SK-N-SH treated with all-trans-retinoic acid at 6 μM for 48 hours (cell line): ENCODE measurements at places on chromosomes 13 and 19.

- no peak for ATAC-seq
Measured at GRCh38 chr19:57786906-57787305, 17.4 kb downstream of the ZNF586 start.

- ATAC-seq, result peak; percentile 88
Measured at GRCh38 chr13:49649244-49649962, 21.1 kb downstream of the ARL11 start.

GRCh38 chr13:66994517-66995202 lies 235.5 kb downstream of the PCDH9 start:
- no peak for ATAC-seq

- no peak for ATAC-seq
Measured at GRCh38 chr19:58296104-58296503, 9.1 kb upstream of the ERVK3-1 start.

GRCh38 chr13:96796091-96796633 lies 198.1 kb downstream of the OXGR1 start:
- ATAC-seq, result no peak

DNA sequence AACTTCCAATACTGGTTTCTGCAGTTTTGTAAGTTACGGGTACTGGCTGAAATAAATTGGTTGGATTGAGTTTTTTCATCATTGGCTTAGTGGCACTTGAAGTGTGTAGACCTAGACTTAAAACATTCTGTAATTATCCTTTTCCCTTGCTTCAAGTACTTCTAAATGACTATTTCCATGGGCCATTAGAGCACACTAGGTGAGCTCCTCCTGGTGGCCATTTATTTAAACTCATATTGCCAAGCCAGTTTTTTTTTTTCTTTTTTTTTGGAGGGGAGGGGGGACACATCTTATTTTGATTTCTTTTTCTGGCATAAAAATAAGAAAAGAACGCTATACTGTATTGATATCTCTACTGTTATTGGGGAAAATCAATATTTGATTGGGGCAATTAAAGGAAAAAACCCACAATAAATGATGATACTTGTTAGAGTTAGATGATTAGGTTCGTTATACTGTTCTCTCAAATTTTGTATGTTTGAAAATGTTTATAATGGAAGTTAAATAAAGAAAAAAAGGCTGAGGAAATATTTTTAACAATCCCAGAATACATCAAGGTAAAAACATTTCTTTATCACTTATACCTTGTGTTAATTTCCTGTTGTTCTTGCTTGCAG lies 82.9 kb downstream of the PDS5B start:
- peak; percentile 67 for ATAC-seq

- ATAC-seq, result no peak
Measured at GRCh38 chr13:104784891-104785290, 1718.7 kb upstream of the SLC10A2 start.

GRCh38 chr13:46352805-46353204 lies 34.2 kb downstream of the RUBCNL start:
- ATAC-seq, result no peak

GRCh38 chr19:47658431-47659348 lies 49.8 kb downstream of the BICRA start:
- no peak for ATAC-seq

GRCh38 chr13:77544758-77545338 lies 9.3 kb downstream of the SCEL start:
- ATAC-seq, result no peak

DNA sequence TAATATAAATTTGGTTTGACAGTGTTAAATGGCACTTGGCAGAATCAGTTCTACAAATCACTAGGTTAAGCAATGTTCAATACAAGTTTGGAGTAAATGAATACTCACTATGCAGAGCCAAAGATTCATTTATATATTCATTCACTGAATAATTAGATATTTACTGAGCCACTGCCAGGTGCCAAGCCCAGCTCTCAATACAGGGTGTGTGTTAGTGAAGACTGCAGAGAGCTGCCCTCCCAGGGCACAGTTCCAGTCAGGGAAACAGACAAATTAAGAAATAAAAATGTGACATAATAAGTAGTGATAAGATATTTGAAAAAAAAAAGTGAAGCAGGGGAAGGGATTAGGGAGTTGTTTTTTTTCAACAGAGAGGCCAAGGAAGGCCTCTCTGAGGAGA lies 411.7 kb downstream of the KCNRG start:
- ATAC-seq, result no peak

- ATAC-seq, result no peak
Measured at GRCh38 chr19:53871454-53871853, 3.8 kb downstream of the MYADM start.

GRCh38 chr13:19266979-19267378 lies 85.4 kb upstream of the TUBA3C start:
- ATAC-seq, result no peak

GRCh38 chr19:55488986-55489710 lies 912 bp downstream of the SSC5D start:
- no peak for ATAC-seq

DNA sequence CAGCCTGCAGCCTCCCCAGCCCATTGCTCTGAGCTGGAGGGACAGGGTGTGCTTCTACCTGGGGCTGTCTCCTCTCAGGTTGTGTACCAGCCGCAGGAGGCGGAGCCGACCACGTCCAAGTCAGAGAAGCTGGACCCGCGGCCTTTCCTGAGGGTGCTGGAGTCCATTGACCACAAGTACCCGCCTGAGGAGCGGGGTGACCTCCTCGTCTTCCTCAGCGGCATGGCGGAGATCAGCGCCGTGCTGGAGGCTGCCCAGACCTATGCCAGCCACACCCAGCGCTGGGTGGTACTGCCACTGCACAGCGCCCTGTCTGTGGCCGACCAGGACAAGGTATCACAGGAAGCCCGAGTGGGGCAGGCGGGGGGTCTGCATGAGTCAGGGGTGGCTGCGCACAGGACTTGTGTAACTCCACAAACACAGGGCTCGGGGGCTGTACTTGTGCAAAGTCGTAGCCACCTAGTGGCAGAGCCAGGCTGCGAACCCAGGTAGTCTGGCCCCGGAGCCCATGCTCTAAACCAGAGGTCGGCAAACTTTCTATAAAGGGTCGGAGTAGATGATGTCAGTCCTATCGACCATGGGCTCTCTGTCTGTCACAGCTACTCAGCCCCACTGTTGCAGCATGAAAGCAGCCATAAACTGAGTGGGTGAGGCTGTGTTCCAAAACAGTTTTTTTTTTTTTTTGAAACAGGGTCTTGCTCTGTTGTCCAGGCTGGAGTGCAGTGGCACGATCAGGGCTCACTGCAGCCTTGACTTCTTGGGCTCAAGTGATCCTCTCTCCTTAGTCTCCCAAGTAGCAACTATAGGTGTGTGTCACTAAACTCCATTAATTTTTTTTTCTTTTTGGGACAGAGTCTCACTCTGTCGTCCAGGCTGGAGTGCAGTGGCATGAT lies 8.9 kb downstream of the DHX34 start:
- ATAC-seq, result no peak; the same call in 1 of the 3 replicates

- ATAC-seq, result no peak
Measured at GRCh38 chr19:718991-719512, 10.3 kb downstream of the PALM start.

- no peak for ATAC-seq
Measured at GRCh38 chr13:114149774-114150740, 17.6 kb upstream of the RASA3 start.

DNA sequence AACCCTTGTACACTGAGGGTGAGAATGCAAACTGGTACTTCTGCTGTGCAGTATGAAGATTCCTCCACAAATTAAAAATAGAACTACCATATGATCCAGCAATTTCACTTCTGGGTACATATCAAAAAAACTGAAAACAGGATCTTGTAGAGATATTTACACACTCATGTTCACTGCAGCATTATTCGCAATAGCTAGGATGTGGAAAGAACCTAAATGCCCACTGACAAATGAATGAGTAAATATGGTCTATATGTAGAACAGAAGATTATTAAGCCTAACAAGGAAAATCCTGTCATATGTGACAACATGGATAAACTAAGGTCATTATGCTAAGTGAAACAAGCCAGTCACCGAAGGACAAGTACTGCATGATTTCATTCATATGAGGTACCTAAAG lies 304.7 kb downstream of the ENOX1 start:
- no peak for ATAC-seq

DNA sequence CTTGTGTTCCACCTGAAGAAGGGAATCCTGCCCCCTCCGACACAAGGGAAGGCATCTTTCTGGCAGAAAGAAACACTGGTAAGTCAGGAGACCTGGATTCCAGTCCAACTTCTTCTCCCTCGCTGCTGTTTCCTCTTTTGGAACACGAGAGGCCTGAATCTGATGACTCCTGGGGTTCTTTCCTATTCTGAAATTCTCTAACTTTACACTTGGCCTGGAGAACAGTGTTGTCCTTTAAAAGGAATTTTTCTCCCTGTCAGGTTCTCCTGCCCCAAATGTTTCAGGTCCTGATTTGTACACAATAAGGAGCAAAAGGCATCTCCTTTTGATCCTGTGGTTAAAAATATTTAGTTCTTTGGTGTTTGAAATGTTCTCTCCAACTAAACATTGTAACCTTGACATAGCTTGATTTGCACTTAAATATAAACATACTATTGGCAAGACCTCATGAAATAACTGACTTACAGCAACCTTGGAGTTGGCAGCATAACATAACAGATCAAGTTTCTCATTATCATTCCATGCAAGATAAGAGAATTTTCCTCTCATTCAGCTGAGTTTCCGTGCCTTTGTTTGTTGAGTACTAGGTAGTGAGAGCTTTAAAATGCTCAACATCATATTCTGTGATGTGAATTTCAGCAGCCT lies 244.8 kb downstream of the COG6 start:
- ATAC-seq, result peak; percentile 84

DNA sequence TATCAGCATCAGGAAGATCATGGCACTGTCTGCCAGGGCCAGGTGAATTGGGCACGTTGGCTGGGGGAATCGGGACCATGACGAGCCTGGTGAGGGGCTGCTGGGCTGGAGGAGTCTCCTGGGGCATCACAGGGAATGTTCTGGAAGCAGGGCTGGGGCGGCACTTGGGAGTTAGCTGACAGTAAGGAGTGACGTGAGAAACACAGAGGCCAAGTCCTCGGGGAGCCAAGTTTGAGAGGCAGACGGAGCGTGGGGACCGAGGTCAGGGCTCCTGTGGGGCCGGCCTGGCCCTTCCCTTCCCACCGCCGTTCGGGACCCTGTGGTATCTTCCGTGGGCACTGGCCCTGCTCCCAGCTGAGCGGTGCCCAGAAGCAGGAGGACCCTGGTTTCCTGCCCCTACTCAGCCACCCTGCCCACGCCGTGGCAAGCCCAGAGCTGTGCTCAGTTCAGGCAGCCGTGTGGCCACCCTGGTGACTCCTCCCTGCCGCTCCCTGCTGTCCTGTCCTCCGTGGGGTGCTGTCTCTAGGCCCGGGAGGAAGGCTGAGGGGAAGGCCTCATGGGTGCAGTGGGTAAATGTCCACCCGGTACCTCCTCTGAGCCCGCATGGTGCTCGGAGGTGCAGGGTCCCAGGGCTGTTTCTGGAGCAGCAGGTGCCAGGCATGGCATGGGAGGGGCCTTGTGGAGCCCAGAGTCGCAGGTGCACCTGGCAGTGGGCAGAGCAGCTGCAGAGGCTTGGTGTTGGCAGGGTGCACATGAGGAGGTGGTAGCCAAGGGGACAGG lies 25.2 kb downstream of the CRTC1 start:
- ATAC-seq, result no peak

- no peak for ATAC-seq
Measured at GRCh38 chr13:94632226-94632980, 30.7 kb downstream of the GPR180 start.

GRCh38 chr19:21202865-21203494 lies 61.1 kb downstream of the ZNF431 start:
- ATAC-seq, result peak; percentile 73

DNA sequence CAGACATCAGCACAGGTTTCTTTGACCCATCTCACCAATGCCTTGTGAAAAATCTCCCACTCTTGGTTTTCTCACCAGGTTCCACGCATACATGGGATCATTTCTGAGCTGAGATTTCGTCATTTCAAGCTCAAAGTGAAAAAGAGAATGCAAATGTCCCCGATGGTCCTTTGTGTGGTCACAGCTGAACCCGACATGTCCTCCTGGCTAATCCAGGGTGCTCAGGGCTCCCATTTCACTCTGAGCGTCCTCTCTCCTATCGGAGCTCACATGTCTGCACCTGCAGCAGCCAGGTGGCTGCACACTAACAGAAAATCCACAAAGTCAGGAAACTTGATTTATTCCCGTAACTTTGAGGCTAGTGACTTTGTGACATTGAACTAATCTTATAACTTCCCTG lies 9.3 kb upstream of the CEACAM3 start:
- ATAC-seq, result no peak
